ENCODE measurements at places on chromosomes 2 and 18. TPM values are rescaled to one million over a fixed set of nuclear protein-coding genes. Genes with fewer than 3 reads are reported as not detected.

SPDYA gene
- total RNA-seq: 0.71 TPM

CHRNG gene
- total RNA-seq: not detected

DNAJC5G gene
- not detected for total RNA-seq

FN1 gene
- total RNA-seq: 808 TPM

CSRNP3 gene
- total RNA-seq: 0.57 TPM

Data from smooth muscle cell of bladder (primary cell).